Stimulated activated CD8-positive, alpha-beta memory T cell treated with anti-CD3 and anti-CD28 coated beads, Interleukin-15, amount 100 ng/mL, for 4 hours (primary cell): ENCODE measurements at places on chromosomes 3 and 15.

DNA sequence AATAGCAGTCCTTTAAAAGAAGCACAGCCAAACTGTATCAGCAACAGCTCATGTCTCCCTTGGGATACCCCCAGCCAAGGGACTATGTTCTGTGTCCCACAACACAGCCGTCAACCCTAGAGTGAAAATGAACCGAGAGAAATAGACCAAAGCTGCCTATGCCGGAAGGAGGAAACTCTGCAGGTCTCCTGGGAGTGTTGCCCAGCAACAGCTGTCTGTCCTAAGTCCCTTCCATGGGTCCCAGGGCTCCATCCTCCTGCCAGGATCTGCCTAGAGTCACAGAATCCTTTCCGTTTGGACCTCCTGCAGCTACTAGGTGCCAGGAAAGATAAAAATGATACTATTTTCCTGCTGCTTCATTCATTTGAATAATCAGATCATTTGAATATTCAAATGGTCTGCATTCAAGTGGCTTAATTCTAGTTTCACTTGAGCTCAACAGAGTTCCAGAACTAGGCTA lies 53.1 kb downstream of the TRANK1 start:
- no peak for DNase-seq

DNA sequence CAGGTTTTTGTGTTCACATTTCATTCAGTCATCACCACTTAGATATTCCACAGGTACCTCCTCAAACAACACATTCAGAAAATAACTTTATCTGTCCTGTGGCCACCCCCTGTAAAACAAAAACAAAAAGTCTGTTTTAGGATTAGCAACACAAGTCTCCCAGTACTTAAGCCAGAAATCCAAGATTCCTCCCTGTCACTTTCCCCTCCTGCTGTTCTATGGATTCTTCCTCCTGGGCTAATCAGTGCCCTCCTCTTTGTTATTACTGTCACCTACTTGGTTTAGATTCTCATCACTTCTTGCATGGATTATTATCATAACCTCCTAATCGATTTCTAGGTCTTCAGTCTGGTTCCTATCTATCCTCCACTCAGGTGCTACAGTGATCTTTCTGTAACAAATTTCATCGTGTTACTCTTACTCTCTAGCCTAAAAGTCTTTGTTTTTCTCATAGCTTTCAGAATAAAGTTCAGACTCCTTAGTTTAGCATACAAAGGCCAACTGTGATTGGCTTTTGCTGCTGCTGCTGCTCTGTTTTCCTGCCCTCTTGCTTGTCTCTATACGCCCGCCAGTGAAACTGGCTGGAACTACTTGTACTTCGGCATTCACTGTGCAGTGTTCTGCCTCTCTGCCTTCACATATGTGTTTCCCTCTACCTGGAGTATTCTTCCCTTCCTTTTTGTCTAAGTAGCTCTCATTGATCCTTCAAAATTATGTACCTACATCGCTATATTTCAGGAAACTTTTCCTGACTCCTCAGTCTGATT lies 32.2 kb downstream of the PPP2R3A start:
- DNase-seq = no peak

- no peak for DNase-seq
Observed at GRCh38 chr3:124373524-124373923, 356.7 kb upstream of the UMPS start.

DNA sequence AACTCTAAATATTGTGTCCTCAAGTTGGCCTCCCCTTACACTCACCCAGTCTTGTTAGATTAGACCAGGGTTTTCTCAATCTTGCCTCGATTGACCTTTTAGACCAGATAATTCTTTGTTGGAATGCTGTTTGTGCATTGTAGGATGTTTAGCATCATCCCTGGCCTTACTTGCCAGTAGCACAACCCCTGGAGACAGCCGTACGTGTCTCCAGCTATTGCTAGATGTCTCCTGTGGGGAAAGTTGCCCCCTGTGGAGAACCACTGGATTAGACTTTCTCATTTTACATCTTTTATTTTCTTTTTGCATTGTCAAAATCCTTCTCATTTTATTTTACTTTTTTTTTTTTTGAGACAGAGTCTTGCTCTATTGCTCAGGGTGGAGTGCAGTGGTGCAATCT lies 2.2 kb downstream of the WDR6 start:
- DNase-seq = no peak

DNA sequence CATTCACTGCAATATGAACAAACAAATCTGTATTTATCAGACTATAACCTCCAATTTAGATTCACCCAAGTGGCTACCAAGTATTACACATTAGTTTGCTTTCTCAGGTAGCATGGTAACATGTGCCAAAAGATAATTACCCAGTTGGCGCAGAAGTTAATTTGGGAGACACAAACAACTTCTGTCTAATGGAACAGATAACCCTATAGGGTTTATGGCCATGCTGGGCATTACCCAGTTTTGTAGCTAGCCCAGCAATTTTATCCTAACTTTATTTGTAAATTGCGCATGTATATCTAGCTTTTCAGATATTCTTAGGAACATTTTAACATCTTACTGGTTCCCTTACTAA lies 780 bp downstream of the RPL22L1 start:
- DNase-seq = no peak

GRCh38 chr3:1552831-1553230 lies 460.0 kb downstream of the CNTN6 start:
- DNase-seq = no peak

- DNase-seq = no peak
Observed at GRCh38 chr3:151869181-151869580, 4.3 kb upstream of the SUCNR1 start.

GRCh38 chr3:161890147-161890625 lies 393.6 kb downstream of the OTOL1 start:
- no peak for DNase-seq

GRCh38 chr3:197811343-197811742 lies 20.3 kb downstream of the LRCH3 start:
- DNase-seq = no peak

DNA sequence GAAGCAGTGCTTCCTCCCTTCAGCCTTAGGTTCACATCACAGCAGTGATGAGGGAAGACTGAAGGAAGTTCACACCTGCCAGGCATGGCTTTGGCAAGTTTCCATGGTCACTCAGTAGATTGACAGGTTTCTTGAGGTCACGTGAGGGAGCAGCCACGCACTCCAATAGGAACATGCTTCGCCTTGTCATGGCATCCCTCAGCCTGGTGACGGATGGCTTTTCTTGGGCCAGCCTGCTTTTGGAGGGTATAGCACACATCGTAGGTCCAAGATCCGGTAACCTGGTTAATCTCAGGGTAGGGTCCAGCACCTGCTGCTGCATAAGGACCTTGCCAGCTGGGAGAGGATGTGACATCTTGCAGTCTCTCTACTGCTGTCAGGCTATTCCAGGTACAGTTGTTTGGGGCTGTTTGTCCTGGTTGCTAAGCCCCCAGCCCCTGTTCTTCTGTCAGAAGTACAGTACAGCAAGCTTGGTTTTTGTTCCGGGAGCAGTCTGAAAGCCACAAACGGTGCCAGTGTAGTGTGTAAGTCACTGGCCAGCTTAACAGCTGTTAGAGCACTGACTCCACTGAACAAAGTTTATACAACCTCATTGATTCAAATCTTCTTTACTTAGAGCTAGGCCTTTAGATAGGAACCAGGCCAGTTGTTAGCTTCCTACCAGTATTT lies 42.3 kb downstream of the PSMD6 start:
- no peak for DNase-seq

GRCh38 chr3:157290766-157291165 lies 130.8 kb upstream of the CCNL1 start:
- no peak for DNase-seq

DNA sequence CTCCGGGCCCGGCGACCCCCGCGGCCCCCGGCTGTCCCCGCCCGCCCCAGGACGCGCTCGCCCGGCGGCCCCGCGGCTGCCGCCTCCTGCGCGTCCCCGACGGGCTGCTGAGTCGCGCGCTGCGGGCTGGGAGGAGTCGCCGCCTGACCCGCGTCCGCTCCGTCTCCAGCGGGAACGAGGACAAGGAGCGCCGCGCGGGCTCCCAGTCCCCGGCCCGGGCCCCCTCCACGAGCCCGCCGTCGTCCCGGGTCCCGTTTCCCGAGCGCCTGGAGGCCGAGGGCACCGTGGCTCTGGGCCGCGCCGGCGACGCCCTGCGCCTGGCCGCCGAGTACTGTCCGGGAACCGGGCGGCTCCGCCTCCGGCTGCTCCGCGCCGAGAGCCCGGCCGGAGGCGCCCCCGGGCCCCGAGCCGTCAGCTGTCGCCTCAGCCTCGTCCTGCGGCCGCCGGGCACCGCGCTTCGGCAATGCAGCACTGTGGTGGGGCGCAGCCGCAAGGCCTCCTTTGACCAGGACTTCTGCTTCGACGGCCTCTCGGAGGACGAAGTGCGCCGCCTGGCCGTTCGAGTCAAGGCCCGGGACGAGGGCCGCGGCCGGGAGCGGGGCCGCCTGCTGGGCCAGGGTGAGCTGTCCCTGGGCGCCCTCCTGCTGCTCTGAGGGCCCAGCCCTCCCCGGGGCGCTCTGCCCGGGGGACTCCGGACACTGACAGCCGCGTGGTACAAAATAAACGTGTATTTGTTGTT lies 1.5 kb downstream of the C2CD4A start:
- peak; percentile 4 for DNase-seq

- no peak for DNase-seq
Observed at GRCh38 chr15:61057376-61057775, 171.7 kb downstream of the RORA start.

DNA sequence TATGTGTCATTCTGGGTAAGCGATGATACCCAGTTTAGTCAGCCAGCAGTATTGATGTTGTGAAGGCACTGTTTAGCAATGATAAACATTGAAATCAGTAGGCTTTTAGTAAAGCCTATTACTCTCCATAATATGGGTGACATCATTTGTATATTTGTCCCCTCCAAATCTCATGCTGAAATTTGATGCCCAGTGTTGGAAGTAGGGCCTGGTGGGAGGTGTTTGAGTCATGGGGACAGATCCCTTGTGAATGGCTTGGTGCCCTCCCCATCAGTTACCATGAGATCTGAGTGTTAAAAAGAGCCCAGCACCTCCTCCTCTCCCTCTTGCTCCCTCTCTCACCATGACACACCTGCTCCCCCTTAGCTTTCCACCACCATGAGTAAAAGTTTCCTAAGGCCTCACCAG lies 31.4 kb upstream of the FAN1 start:
- DNase-seq = no peak

DNA sequence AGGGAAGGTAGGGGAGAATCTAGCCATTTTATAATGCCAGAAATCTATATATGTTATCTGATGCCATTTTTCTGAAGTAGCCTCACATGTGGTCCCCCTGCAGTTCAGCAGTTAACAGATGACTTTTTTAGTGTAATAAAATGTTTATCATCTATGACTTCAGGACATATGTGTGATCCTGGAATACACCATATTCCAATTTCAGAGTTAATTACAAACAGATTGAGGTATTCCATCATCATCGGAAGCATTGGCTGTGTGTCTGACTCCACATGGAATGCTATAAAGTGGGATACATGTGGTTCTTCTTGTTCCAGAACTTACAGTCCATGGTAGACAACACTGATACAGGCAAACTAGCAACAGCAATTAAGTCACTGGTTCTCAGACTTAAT lies 45.9 kb upstream of the LIMD1 start:
- DNase-seq = no peak

GRCh38 chr3:187736418-187736871 lies 8.8 kb downstream of the BCL6 start:
- no peak for DNase-seq

- no peak for DNase-seq
Observed at GRCh38 chr3:184448321-184449160, 68.7 kb downstream of the CHRD start.

- no peak for DNase-seq
Observed at GRCh38 chr15:95401587-95401986, 928.9 kb upstream of the NR2F2 start.

- DNase-seq = no peak
Observed at GRCh38 chr3:908839-909238, 184.0 kb upstream of the CNTN6 start.

DNA sequence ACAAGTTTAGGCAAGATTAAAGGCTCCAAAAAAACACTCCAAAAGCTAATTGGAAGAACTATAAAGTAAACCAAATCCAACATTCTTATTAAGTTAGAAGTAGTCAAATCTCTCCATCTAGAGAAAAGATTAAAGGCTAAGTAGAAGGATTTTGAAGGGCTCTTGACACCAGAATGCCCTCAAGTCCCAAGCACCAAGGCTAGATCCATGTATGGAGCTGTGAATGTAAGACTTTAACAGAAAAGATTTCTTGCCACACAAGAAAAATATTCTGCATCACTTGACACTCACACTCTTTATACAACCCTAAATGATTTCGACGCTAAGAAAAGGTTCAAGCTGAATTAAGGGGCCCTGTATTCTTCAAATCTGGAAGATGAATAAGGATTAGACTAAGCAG lies 345.2 kb downstream of the VGLL3 start:
- DNase-seq = no peak

DNA sequence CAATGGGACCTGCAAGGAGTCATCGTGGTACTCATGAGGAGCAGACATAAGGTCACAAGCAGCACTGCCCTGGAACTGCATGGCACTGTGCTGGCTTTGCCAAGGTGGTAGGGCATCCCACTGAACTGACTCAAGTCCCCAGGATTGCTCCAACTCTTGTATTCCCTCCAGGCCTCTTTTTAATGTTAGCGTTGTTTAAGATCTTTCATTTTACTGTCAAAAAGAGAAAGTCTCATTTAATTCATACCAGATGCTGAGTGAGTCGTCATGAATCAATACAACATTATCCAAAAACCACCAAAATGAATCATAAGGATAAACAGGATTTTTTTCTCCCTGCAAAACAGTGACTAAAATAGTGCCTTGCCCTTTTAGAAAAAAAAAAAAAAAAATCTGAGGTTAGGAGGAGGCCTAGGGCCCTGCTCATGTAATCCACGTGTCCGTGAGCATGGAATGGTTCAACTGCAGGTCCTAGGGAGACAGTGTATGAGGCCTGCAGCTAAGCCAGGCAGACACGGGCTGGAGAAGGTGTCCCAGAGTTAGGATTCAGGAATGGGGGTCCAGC lies 36.7 kb upstream of the BLM start:
- DNase-seq = no peak

GRCh38 chr3:109187390-109187789 lies 50.9 kb downstream of the C3orf85 start:
- DNase-seq = no peak

- no peak for DNase-seq
Observed at GRCh38 chr3:197399486-197399885, 101.1 kb upstream of the DLG1 start.

- DNase-seq = no peak
Observed at GRCh38 chr3:80770106-80771074, 991.1 kb downstream of the GBE1 start.

GRCh38 chr3:4581920-4582611 lies 88.9 kb downstream of the ITPR1 start:
- no peak for DNase-seq

GRCh38 chr3:46921041-46921440 lies 43.5 kb downstream of the PTH1R start:
- DNase-seq = no peak

GRCh38 chr3:154290187-154290586 lies 34.1 kb downstream of the DHX36 start:
- DNase-seq = no peak

GRCh38 chr3:194686816-194687637 lies 1.3 kb downstream of the FAM43A start:
- DNase-seq = no peak
